Brain pericyte (primary cell): ENCODE measurements at places on chromosomes 5 and 9.
A peak's percentile ranks its signal among the peaks of the same experiment; 100 is the strongest.

DNA sequence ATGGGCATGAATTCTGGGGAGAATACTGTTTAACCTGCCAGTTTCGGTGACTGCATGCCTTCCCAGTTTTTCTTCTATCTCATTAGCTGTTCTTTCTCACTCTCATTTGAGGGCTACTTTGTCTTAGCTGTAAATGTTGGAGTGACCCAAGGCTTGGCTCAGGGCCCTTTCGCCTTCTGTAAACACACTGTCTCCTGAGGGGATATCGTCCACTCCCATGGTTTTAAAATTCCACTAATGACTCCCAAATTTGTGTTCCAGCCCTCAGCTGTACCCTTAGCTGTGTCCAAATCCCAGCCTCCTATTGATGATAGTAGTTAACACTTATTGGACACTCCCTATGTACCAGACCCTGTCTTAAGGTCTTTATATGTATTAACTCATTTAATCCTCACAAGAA lies 14.1 kb upstream of the RNF145 start:
- no peak for DNase-seq

DNA sequence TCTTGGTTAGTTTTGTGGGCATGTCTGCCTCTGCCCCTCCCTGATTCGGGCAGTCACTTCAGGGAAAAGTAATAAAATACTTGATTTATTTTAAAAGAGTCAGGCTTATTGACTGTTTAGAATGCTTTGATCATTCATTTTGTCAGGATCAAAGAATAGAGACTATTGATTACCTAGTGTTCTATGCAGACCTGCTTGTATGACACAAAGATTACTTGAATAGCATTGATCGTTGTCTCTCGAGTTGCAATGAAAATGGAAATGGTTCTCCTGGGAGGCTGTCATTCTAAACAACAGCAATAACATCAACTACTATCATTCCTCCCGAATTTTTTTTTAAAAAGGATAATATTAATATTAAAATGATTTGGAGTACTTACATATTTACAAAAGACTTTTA lies 133.2 kb upstream of the DMAC1 start:
- no peak for DNase-seq

DNA sequence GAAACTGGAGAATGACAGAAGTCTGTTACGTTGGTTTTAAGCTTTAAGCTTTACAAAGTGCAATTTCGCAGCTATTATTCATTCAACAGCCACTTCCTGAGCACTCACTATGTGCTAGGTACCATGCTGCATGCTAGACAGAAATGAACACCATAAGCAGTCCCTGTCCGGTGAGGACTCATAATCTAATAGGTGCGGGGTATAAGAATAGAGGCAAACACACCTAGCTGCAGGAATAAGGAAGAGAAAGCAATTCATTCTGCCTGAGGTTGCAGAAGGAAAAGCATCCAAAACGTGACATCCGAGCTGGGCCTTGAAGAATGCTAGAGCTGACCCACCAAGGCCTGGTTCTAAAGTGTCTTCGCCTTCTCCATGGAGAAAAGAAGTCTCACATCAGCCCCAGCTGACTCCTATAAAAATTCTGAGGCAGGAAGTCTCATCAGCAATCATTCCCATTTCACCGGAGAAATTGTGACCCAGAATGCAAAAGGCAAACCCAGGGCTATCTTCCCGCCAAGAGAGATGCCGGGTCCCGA lies 542 bp downstream of the FKBP15 start:
- DNase-seq, result no peak

DNA sequence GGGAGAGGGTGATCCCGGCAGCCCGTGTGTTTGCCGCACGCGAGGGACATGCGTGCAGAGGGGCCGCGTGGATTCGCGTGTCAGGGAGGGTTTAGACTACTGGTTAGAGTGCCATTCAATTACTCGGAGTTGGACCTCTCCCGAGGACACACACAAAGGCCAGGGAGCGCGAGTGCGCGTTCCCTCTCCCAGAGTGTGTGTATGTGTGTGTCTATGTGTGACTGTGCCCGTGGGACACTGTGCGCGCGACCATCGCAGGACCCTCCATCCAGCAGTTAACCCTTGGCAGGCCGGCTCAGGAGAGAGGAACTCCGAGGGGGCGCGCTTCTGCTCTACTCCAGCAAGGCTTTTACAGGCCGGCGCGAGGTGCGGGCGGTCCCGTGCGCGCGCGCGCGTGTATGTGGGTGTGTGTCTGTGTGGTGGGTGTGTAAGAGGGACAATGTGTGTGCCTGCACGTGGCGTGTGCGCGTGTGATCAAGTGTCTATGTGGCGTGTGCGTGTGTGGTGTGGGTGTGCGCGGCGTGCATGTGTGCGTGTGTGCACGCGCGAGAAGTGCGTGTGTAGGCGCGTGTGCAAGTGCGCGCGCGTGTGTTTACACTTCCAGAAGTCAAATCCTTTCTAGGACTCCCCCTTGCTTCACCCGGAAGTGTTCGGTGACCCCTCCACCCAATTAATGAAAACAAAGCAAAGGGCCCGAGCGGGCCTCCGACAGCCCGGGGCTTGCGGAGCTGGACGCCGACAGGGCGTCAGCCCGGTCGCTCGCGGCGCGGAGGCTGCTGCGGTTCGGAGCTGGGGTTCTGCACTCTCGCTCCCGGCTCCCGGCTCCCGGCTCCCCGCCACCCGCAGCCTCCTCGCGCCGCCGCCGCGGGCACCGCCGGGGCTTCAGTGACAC lies 75.3 kb upstream of the TBCA start:
- DNase-seq, result no peak

- DNase-seq, result no peak
Measured at GRCh38 chr9:34454571-34455065, 3.8 kb downstream of the FAM219A start.

- DNase-seq, result no peak
Measured at GRCh38 chr5:175778951-175779503, 92.4 kb upstream of the CPLX2 start.

DNA sequence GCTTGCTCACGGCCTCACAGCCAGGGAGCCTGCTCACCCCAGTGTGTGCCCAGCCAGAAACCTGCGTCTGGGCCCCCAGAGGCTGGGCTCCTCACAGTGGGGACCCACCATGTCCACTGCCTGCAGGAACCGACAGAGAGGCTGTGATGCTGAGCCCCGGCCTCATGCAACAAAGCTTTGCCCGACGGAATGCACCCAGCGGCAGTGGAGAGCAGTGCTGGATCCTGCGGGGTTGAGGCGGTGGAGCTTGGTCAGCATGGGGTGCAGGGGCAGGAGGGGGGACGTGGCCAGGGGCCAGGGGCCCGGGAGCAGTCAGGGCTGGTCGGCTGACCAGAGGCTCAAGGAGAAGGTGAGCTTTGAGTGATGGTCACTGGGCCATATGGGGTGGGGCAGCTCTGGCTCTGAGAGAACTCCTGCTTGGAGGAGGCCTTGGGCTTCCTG lies 7.7 kb upstream of the CEP72 start:
- no peak for DNase-seq

DNA sequence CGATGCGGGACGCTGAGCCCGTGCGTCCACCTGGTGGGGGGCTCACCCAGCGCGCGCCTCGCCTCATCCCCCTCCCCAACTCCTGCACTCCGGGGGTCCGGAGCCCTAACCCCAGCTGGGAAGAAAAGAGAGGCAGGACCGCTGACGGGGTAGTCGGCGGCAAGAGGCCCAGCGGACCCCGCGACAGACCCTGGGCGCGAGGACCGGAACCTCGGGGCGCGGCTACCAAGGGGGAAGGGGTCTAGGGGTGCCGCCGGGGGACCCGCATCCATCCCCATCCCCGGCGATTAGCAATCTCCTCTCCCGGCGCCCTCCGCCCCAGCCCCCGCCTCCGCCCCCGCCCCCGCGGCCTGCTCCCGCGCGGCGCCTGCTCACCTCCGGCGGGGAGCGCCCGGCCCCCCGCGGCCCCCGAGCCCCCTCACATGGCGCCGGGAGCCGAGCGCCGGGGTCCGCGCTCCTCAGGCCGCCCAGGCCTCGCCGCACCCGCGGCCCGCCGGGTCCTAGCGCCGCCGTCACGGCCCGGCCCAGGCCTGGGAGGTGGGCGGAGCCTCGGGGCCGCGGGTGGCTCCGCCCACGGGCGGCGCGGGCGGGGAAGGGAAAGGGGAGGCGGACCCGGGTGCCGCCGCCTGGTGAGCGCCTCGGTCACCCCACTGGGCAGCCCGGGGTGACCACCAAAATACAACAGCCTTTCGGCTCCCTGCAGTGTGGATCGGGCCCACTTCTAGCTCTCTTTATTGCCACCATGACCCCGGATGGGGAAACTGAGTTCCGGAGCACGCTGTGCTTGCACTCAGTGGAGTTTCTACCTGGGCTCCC lies at the start of gene ST6GALNAC6:
Gene ST6GALNAC6 (minus strand): TSS at position 476 of the 816 bp plus-strand sequence. CDS start 1,622 bp downstream, outside the sequence.
- DNase-seq, result no peak

DNA sequence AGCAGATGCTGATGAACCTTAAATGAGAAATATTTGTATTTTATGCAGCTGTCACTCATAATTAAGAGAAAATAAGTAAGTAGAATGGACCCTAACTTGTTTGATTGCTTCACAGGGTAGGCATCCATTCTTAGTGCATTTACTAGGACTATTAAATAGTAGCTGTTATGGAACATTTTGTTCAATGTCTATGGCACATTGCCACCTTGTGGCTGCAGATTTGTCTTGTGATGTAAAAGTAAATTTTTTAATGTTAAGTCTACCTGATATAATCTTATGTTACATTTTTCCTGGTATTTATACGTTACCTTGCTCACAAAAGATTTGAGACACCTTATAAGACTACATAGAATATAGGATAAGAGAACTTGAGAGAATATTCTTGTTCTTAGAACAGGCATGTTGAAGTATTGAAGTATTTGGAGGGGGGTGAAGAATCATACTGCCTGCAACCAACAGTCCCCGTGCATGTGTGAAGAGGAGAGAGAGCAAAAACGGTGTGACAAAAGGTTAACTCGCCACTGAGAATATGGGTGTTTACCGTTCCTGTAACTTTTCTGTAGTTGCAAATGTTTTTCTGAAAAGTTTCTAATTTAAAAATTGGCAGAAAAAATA lies 161.1 kb downstream of the MAST4 start:
- DNase-seq, result peak; percentile 27

GRCh38 chr5:172634106-172634899 lies 6.8 kb upstream of the NEURL1B start:
- DNase-seq, result no peak

- peak; percentile 69 for DNase-seq
Measured at GRCh38 chr5:42811591-42812446, at the start of gene SELENOP. Gene SELENOP (minus strand): TSS chr5:42811892. CDS start chr5:42808353, 3,539 bp downstream.

GRCh38 chr5:156121234-156121633 lies 205.7 kb upstream of the SGCD start:
- no peak for DNase-seq

GRCh38 chr5:154713615-154714125 lies 41.5 kb upstream of the LARP1 start:
- no peak for DNase-seq

- no peak for DNase-seq
Measured at GRCh38 chr5:59266410-59266809, 627.1 kb downstream of the PDE4D start.

- DNase-seq, result no peak
Measured at GRCh38 chr9:73038613-73039012, 85.8 kb upstream of the ALDH1A1 start.

GRCh38 chr9:112299514-112299913 lies 33.9 kb downstream of the PTBP3 start:
- DNase-seq, result no peak

- no peak for DNase-seq
Measured at GRCh38 chr9:90974643-90975245, 173.1 kb downstream of the SYK start.

DNA sequence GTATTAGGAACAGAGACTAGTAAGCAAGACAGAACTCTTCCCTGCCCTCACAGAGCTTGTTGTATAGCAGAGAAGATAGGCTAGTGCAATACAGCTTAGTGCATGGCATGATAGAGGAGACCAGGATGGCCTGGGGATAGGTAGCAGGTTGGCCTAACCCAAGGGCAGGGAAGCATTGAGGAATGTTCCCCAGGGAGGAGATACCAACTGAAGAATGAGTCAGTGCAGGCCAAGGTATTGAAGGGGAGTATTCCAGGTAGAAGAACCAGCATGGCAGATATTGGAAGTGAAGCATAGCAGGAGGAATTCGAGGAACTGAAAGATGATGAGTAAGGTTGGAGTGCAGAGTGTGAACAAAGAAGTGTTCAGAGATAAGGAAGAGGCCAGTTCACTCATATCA lies 138.6 kb upstream of the DHFR start:
- DNase-seq, result no peak

- DNase-seq, result no peak
Measured at GRCh38 chr5:68336200-68336599, 120.6 kb downstream of the PIK3R1 start.

- DNase-seq, result no peak
Measured at GRCh38 chr9:93071464-93071863, 13.0 kb downstream of the SUSD3 start.

DNA sequence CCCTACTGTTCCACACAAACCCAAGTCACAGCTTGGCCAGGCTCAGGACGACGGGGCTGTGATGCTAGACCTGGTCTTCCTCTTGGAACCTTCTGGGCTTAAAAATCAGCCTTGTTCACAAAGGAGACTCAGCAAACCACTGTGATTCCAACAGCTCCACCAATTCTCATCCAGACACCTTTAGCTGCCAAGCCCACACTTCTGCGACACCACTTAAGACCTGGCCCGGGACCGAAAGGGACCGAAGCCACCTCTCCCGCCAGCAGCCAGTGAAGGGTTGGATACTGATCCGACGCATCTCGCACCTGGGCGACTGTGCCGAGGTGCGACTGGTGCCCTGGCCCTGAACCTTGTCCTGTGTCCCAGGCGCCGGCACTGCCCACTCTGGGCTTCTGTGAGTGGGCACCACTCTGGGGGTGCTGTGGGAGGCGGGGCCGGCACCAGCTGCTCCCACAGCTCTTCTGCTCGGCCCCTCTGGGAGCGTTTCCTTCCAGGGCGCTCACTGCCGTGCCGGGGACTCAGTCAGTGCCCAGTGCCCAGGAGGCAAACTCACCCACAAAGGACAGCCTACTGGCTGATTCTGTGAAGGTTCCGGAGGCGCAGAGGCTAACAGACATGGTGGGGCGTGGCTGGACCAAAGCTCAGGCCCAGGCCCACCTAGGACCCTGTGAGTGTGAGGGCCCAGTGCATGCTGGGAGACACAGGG lies 50.9 kb downstream of the EXD3 start:
- no peak for DNase-seq

- DNase-seq, result no peak
Measured at GRCh38 chr9:72680593-72681282, 159.3 kb downstream of the TMC1 start.

DNA sequence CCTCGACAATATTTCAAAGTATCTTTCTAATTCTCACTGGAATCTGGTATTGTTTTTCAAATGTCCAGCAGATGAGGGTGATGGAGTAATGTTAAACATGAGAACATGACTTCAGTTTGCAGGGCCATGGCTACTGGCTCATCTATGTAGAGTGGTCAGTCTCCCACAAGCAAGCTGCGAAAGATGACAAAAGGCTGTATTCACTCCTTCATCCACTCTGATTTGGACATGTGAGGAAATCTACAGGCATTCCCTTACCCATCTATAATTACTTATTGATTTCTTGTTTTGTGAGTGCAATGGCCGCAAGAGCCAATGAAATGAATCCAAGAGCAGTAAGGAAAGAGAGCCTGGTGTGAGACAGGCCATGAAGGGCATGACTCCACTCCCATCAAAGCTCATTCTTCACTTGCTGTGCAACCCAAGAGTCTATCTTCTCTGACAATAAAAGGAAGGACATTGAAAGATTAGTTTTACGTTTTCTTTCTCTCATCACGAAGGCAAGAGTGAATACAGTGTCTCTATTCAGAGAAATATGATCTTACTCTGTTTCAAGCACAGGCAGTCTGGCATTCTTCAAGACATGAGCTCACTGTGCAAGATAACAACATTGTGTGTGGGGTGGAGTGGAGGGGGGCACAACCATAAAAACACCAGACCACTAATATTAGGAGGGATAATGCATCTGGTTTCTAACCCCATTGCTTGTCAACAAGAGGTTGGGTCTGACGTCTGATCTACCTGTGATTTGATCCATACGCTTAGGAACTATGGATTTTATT lies 249.6 kb upstream of the DAP start:
- DNase-seq, result no peak
